ENCODE measurements at places on chromosomes 1 and 21. TPM values are rescaled to one million over a fixed set of nuclear protein-coding genes. Genes with fewer than 3 reads are reported as not detected.

FAM72D gene
- 0.17 TPM for total RNA-seq

PTTG1IP gene
- 36.6 TPM for total RNA-seq

C8B gene
- not detected for total RNA-seq

GLIS1 gene
- total RNA-seq = not detected

LAD1 gene
- 0.10 TPM for total RNA-seq

E2F2 gene
- total RNA-seq = 3.4 TPM

LRRC39 gene
- 0.71 TPM for total RNA-seq

CASQ2 gene
- not detected for total RNA-seq

EDN2 gene
- total RNA-seq = not detected

GBP7 gene
- total RNA-seq = not detected

F5 gene
- 0.67 TPM for total RNA-seq

PRAMEF2 gene
- total RNA-seq = not detected

HES3 gene
- total RNA-seq = not detected

OR2T12 gene
- total RNA-seq = not detected

TESK2 gene
- 11.7 TPM for total RNA-seq

OPRD1 gene
- total RNA-seq = not detected

HSD3B2 gene
- total RNA-seq = not detected

BMP8A gene
- total RNA-seq = 0.20 TPM

KCNN3 gene
- total RNA-seq = 1.1 TPM

ANKRD34A gene
- total RNA-seq = 1.4 TPM

KIAA0040 gene
- total RNA-seq = 57.2 TPM

CASZ1 gene
- 35.6 TPM for total RNA-seq

HSF2BP gene
- 0.61 TPM for total RNA-seq

ADAM30 gene
- total RNA-seq = not detected

AQP10 gene
- not detected for total RNA-seq

TRIM46 gene
- 1.9 TPM for total RNA-seq

DAB1 gene
- total RNA-seq = not detected

RO60 gene
- 55.9 TPM for total RNA-seq

PERM1 gene
- total RNA-seq = not detected

OR2M3 gene
- total RNA-seq = not detected

CD53 gene
- total RNA-seq = 522 TPM

PKLR gene
- total RNA-seq = not detected

LCE2B gene
- total RNA-seq = not detected

EXTL1 gene
- not detected for total RNA-seq

SLFNL1 gene
- total RNA-seq = 0.47 TPM

All from activated B cell treated with CpG ODN at 0.5 μM for 24 hours (primary cell).